ENCODE measurements at places on chromosomes 11 and 22.

GRCh38 chr22:48391171-48391711 is 1436.4 kb downstream of the BRD1 start:
- peak; percentile 37 for DNase-seq

DNA sequence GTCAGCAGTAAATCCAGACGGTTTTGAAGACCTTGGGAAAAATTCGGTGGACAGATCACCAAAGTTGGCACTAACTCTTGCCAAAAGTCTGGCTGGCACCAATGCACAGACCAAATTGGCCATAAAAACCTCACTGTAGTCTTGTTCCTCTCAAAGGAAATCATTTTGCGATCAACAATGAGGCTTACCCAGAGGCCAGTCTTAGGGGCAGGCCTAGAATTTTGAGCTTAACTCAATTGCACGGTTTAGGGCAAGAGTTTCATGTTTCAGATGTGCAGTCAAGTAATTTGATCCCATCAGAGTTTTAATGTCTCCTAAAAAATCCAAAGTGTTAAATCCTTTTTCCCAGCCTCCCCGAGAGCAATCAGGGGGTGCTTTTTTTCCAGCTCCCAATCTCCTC is 19.0 kb downstream of the MPPED2 start:
- DNase-seq = no peak

DNA sequence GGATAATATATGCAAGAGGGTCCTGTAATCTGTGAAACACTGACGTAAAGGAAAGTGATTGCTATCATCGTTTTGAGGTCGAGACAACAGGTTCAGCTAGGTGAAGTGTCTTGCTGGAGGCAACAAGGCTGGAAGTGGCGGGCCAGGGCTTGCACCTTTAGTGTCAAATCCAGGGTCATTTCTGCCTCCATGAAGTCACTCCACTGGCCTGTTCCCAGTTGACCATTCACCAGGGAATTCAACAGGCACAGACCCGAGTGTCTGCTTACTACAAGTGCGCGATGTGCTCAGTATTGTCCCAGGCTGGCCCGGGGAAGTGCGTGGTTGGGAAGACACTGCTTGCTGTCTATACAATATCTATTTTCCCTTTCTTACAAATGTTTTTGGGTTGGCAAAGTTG is 225.0 kb downstream of the CEP164 start:
- DNase-seq = no peak

- peak; percentile 64 for DNase-seq
Measured at GRCh38 chr11:26649884-26650283, 72.0 kb downstream of the SLC5A12 start.

DNA sequence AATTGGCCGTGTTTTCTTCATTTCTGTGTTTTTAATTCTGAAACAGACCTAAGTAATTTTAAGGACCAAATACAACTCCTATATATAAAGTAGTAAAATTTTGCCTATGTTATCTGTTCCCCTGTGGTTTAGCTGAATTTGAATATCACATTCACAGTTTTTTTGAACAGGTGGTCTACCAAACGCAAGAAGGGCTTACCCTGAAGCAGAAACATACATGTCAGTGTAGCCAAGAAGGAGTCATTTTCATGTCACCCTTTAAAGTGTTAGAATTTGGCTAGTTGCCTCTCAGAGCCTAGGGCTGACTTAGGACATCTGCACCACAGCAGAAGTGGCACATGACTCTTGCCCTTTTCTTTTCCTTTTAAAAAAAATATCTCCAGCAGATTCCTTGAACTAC is 34.3 kb downstream of the MYBPC3 start:
- DNase-seq = no peak

- DNase-seq = no peak
Measured at GRCh38 chr11:10742460-10743208, 8.4 kb upstream of the CTR9 start.

- peak; percentile 95 for DNase-seq
Measured at GRCh38 chr22:50474710-50475651, at the start of gene SBF1. Gene SBF1, minus strand, starts transcription at chr22:50475035. Its CDS starts 195 bp downstream, at chr22:50474840.
